ENCODE measurements at places on chromosomes 4 and X.

DNA sequence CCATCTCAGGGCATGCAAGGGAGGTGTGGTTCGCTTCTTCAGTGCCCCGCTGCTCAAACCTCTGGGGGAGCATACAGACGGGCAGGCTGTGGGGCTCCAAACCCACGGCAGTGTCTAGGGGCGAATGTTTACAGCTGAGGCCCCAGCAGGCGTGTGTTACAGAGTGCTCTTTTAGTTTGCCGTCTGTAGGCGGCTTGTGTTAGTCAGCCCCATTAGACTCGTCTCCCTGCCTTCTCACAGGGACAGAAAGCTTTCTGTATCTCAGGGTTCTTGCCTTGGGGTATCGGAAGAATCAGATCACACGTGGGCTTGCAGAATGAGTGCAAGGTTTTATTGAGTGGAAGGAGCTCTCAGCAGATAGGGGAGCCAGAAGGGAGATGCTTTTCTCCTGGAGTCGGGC, 10.6 kb downstream of the RS1 start:
- no peak for DNase-seq

DNA sequence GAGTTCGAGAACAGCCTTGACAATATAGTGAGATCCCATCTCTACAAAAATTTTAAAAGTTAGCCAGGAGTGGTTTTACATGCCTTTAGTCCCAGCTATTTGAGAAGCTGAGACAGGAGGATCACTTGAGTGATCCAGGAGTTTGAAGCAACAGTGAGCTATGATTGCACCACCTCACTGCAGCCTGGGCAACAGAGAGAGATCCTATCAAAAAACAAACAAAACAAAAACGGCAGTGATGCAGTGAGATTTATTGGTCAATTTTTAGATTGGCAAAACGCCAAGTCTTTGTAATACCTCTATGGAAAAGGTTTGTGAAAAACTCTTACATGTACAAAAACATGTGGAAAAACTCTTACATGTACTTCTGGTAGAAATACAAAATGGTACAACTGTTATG, 91.3 kb downstream of the PTPN13 start:
- no peak for DNase-seq

DNA sequence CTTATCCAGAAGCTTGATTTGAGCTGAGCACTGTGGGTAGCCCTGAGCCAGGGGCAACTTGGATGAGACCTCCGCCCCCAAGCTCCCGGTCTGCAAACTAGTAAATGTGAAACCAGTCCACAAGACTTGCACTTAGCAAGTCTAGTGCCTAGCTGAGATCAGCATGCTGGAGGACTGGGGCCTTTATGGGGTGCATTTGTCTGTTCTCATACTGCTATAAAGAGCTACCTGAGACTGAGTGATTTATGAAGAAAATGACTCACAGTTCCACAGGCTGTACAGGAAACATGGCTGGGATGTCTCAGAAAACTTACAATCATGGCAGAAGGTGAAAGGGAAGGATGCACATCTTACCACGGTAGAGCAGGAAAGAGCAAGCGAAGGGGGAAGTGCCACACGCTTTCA, 42.1 kb upstream of the HOPX start:
- DNase-seq, result no peak

GRCh38 chr4:108175966-108176365, 7.2 kb upstream of the LEF1 start:
- DNase-seq, result no peak

DNA sequence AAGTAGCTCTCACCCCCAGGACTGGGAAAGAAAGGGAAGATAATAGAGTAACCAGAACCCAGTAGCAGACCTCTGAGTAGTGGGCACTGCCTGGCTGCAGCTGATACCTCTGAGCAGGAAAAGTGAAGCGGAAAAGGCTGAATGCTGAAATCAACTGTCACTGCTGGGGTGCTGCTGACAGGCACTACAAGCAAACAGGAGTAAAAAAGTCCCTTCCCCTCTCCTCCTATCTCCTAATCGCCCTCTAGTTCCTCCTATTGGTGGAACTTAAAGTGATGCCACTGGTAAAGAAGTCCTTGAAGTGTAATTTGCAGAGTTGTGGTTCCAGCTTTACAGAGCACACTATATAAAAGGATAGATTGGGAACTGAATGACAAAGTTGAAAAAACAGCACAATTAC, 32.8 kb upstream of the GLRB start:
- peak; percentile 42 for DNase-seq

DNA sequence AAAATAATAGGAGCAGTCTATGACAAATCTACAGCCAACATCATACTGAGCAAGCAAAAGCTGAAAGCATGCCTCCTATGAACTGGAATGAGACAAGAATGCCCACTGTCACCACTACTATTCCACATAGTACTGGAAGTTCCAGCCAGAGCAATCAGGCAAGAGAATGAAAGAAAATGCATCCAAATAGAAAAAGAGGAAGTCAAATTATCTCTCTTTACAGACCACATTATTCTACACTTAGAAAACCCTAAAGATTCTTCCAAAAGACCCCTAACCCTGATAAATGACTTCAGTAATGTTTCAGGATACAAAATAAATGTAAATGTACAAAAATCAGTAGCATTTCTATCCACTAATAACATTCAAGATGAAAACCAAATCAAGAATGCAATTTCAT, 249.0 kb downstream of the STK32B start:
- DNase-seq, result no peak

DNA sequence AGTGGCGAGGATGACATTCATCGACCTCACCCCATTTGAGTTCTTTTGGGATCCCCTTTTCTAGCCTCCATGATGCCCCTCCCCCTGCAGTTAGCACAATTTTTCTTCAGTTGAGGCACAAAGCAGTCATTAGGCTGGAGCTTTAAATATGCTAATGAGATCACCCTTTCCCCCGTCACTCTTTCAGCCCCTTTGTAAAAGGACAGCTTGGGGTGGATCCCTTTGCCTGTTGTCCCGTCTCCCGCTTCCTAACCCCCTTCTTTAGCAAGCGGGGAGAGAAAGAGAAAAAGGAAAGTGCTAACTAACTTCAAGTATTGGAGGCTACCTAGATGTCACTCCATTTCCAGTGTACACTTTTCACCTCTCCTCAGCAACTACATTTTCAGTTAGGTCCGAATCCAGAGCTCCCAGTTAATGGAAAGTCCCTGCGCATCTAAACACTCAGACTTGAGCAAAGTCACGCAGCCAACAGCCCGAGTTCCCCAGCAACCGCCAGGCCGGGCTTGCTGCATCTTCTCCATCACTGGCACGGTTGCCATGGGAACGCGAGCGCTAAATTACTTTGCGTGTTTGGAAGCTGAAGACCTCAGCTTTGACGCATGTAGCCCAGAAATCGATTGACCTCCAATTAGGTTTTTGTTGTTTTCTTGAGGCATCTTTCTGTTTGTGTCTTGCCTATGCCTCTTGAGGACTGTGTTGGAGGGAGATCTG, 76.8 kb downstream of the RTL5 start:
- DNase-seq, result peak; percentile 33

DNA sequence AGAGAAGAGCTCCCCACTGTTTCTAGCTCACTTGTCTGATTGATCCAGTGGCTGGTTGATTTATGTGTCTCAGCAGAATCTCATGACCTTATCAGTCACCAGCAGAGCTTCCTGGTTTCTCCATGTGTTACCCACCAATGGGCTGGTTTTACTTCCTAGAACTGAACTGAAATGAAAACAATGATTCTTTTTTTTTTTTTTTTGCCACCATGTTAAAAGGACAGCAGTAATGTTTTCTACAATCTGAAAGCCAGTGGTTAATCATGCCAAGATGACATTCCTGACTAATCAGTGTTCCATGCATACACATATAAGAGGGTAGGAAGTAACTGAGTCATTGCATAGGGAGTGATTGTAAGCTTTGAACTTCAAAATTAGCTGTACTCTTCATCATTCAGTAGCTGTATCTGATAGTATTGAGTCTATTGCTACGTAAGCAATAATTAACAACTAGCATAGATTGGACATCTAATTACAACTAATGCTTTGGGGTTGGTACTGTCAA, 67.7 kb downstream of the SLC4A4 start:
- DNase-seq, result no peak

Data from H7 (cell line).